ENCODE measurements at places on chromosomes 6 and 20.

DNA sequence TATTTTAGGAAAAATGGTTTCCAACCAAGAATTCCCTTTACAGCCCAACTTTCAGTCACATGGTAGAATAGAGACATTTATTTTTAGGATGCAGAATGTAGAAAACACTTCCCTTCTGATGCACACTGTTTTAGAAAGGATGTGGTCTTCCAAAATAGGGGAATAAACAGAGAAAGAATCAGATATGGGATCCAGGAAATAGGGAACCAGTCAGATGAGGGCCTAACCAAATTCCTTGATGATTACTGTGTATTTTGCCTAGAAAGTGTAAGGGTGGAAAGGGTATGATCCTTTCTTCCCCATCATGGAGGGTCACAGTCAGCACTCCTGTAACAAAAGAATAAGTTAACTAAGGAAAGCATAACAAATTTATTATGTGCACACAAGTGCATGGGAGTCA, 27.4 kb downstream of the SLX4IP start:
- DNase-seq: no peak

DNA sequence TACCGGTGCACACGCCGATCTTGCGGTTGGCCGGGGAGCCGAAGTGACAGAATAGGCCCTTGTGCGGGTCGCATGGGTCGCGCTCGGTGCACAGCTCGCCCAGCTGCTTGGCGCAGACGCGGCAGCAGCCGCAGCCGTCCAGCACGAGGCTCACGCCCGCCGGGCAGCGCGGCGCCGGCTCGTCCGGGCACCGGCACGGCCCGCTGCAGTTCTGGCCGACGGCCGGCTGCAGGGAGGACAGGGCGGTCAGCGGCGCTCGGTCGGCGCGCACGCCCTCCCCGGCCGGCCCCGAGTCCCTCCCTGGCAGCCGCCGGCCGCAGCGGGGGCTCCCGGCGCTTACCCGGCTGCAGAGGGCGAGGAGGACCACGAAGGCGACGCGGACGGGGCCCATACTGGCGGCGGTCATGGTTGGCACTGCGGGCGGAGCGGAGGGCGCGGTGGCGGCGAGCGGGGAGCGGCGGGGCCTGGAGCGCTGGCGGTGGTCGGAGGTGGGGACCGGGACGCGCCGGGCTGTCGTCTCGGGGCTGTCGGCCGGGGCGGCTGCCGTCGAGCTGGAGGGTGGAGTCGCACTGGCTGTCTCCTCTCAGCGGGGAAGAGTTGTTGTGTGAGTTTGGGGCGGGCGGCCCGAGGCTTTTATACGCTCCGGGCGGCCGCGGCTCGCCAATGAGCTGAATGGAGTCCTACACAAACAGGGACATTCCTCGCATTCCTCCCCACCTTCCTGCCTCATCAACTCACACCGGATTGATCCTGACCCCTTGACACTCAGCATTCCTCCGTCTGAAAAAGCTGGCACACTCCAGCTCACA, at the start of gene CCN2:
Gene CCN2, minus strand, starts transcription at position 606 of the 809 bp plus-strand sequence. Its CDS starts 200 bp downstream, at position 406.
- DNase-seq: peak; percentile 99

- DNase-seq: no peak
Observed at GRCh38 chr6:105815661-105816555, 270.2 kb upstream of the PRDM1 start.

DNA sequence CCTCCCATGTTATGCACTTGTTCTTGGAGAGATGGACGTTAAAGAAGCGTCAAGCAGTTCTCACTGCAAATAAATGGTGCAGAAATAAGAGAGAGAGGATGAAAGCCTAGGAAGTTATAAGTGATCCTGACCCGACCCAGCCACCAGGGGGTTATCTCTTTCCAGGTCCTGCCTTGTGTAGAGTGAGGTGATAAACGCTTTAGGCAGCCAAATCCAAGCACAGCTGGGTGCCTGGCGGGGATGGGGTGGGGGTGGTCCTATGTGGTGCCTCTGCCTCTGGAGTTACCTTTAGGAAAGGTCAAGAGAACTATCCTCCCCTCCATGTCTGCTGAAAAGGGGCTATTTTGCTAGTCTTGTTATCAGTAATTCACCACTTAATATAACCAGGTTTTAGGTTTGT, 9.2 kb upstream of the TFAP2A start:
- no peak for DNase-seq

DNA sequence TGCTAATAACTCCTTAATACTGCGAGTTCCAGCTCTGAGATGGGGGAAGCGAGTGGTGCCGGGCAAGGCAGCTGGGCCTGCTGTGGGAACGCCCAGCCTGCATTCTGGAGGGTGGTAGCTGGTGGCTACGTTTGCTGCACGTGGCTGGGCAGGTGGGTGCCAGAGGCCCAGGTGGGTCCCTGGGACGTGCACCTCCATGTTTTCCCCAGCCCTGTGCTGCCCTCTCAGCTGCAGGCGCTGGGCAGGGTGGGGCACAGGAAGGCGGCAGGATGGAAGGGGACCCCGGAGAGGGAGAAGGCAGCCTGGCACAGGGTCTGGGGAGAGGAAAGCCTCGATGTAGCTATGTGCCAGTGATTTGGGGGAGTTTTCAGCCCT, 388.8 kb downstream of the CDH4 start:
- DNase-seq: no peak

- no peak for DNase-seq
Observed at GRCh38 chr20:17172836-17173516, 53.9 kb upstream of the PCSK2 start.

- DNase-seq: no peak
Observed at GRCh38 chr6:119296036-119297035, 53.2 kb downstream of the MAN1A1 start.

DNA sequence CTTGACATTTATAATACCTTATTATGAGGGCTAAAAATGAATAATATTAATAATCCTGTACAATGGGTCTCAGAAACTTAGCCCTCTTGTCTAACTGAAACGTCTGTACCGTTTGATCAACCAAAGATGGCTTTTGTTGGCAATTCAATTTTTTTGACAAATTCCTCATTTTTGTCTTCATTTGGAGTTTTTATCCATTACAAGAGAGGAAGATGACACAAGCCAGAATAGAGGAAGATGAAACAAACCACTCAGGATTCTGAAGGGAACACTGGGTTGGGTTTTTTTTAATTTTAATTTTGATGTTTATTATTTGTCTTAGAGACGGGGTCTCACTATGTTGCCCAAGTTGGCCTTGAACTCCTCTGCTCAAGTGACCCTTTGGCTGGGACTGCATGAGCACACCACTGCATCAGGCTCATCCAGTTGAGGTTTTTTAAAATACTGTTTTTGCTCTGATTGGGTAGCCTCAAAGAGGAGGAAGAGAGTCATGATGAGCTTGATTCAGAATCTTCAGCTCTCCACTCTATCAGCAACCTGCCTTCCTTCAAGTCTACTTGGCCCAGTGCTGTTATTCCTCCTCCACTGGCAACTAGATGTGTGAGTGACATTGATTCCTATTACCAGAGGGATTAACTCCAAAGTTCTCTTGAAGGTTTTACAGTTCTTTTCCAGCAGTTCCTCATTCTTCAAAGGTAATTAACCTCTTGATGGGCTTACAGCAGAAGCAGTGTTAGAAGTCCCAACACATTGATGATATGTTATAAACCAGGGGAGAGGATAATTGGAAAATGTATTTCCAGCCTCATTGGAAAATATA, 71.3 kb downstream of the ATXN1 start:
- no peak for DNase-seq

DNA sequence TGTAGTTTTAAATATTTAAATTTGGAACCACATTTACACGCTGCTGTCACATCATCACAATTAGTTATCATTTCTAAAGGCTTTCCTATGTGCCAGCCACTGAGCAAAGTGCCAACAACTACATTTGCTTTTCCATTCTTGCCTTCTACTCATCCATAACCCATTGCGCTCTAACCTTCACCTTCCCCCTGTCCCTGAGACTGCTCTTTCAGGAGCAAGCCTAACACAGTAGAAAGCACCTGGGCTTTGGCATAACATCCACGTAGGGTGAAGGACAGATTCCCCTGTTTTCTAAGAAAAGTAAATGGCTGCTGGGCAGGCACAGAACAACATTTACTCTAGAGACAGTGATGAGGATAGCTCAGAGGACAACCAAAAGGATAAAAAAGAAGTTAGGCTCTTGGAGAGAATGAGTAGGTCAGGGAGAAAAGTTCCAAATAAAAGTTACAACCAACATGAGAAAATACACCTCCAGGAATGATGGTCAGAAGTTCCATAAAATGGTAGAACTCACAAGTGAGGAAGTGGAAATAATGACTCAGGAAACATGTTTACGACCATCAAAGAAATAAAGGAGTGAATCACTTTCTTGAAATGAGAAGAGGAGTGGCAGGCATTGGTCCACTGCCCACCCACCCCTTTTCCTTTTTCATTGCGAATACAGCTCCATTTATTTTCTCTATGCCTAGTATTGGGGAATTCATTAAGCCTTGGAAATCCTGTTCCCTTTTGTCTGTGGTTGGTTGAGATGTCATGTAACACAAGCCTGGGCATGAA, 77.2 kb downstream of the PFDN4 start:
- no peak for DNase-seq

DNA sequence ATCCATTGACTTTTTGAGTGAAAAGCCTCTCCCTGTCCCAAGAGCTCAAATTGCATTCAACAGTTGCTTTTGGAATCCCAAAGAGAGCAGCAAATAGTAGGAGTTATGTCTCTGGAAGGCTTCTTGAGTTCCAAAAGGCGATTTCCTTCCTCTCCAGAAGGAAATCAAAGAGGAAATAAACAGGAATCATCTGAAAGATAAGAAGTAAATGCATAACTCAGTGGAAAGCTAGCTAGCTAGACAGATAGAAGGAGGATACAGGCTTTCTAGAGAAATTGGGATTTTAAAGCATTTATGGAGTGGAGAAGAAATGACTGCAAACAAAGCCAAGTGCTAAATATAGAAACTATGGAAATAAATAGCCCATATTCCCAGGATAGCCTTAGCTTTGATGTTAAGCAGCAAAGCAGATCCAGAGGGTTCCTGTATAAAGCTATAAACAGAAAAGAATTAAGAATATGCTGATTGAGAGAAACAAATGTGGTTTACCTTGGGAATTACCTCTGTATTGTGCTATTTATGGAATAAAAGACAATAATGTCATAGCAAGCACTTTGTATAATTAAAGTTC, 214.7 kb downstream of the PLCB1 start:
- DNase-seq: no peak

- DNase-seq: no peak
Observed at GRCh38 chr6:128597956-128598355, 77.6 kb upstream of the PTPRK start.

DNA sequence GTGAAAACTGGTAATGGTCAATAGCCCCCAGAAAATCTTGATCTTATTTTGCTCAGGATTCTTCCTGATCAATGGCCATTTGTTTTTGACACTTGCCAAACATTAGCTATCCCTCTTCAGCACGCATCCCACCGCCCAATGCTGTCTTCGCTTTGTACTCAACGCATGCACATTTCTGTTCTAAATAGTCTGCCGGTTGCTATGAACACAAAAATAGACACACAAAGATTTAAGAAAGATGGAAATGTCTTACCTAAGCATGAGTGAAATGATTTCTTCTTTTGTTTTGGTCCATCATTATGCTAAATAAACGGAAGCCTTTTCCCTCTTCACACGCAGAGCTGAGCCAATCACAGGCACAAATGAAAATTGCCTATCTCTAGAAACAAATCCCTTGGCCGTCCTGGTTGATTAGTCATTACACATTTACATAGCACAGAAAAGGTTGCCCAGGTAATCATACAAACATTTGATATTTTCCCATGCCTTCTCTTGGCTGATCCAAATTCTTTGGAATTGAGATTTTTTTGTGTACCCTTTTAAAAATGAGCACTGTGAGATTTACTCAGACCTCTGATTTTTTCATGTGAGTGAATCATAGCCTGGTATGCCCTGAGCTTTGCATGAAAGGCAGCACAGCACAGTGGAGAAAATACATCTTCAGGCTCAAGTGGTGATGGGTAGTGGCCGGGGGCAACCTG, 70.5 kb upstream of the FAM184A start:
- DNase-seq: no peak

- DNase-seq: no peak
Observed at GRCh38 chr6:40810171-40810570, 223.0 kb upstream of the LRFN2 start.

DNA sequence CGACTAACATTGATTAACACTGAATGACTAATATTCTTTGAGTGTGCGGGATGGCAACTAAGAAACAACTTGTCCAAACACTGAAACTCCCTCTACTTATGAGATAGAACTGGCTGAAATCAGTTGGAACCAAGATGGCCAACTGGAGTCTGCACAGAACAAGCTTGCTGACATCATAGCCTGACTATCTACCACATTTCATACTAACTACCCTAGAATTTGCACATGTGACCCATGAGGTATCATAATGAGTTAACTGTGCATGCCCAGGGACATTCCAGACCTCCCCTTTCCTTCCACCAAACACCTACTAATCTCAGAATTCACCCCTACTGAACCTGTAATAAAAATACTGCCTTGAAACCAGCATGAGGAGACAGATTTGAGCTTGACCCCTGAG, 43.2 kb downstream of the PHIP start:
- no peak for DNase-seq

DNA sequence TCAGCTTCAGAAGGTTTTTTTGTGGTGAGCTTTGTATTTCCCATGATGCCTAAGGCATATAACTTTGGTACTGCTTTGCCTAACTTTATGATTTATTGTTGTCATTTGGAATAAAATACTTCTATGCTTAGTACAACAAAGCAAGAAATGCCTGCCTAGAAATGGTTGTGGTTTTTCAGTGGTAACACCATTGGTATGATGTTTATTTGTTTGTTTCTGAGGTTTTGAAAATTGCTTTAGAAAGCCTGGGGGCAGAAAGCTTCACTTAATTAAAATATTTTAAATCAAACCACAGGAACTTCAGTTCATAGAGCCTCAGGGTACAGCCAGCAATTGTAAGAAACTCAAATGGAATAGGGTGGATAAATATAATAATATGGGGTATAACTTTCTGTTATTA, 351.2 kb upstream of the MAP3K7 start:
- DNase-seq: no peak

- peak; percentile 30 for DNase-seq
Observed at GRCh38 chr20:38113401-38114325, 51.4 kb downstream of the TGM2 start.

- no peak for DNase-seq
Observed at GRCh38 chr6:143859891-143860660, 4.2 kb upstream of the ZC2HC1B start.

DNA sequence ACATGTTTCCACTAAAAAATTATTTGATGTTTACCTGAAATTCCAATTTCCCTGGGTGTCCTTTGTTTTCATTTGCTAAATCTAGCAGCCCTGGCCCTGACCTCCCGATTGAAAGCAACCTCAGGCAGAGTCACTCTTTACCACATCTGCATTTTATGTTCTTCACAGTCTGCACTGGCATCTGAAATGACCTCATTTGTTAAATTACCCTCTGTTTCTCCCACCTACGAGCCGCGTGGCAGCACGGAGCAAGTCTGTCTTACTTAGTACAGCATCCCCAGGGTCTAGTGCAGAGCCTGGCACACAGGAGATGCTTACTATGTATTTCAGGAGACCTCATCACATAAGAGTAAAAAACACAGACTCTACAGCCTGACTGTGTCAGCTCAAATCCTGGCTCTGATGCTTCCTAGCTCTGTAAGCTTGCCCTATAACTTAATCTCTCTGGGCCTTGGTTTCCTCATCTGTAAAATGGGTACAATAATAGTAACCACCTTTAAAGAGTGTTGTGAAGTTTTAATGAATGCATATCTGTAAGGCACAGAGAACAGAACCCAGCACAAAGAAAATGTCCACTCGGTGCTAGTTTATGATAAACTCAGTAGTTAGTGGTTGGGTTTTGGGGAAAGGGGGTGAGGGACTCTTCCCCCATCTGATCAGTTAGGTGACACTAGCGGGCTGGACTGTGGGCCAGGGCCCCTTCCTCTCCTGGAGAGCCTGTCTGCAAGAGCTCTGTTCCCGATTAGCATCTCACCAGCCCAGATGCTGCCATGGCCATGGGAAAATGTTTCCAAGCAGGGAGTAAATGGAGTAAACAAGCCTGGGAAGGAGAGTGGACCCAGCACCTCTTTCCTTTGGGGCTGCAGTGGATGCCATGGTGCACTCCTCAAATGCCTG, 88.2 kb downstream of the PREX1 start:
- no peak for DNase-seq

Measured in iPS DF 19.7 (cell line).